ENCODE measurements at places on chromosomes 16 and 17. TPM values are rescaled to one million over a fixed set of nuclear protein-coding genes. Genes with fewer than 3 reads are reported as not detected.

DNA sequence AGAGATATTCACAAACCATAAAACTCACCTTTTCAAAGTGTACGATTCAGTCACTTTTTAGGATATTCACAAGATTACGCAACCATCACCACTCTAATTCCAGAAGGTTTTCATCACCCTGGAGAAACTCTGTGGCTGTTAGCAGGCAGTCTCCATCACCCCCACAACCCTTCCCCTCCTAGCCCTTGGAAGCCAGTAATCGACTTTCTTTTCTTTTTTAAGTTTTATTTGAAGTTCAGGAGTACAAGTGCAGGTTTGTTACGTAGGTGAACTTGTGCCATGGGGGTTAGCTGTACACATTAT lies 363.5 kb downstream of the CPPED1 start:
- peak; percentile 16 for DNase-seq

Gene TNK1
- 0.15 TPM for polyA plus RNA-seq

Gene TP53TG3
- polyA plus RNA-seq, result not detected

- no peak for DNase-seq
Observed at GRCh38 chr17:33096161-33096560, 104.5 kb downstream of the SPACA3 start.

Gene SOCS7
- 5.2 TPM for polyA plus RNA-seq

- DNase-seq, result no peak
Observed at GRCh38 chr17:79802736-79803420, 6.0 kb upstream of the CBX8 start.

GRCh38 chr17:12624211-12624610 lies 41.5 kb upstream of the MYOCD start:
- peak; percentile 43 for DNase-seq

Gene TRPV3
- polyA plus RNA-seq, result 0.50 TPM

DNA sequence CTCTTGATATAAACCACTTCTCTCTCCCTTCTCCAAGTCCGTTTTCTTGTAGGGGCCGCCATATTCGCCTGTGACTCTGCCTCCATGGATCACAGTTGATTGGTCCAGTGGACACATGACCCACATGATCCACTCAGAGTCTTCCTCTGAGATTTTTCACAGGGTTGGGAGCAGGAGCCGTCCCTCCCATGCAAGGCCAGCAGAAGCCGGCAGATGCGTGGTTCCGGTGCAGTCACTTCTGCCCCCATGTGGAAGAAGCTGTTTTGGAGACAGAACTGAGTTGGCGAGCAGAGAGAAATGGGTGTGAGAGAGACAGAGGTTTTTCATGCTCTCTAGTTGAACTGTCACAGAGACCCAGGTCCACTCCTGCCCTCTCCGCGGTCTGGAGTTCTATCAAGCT lies 83.3 kb downstream of the C16orf95 start:
- peak; percentile 51 for DNase-seq

Gene OR3A2
- not detected for polyA plus RNA-seq

Gene COIL
- polyA plus RNA-seq, result 7.3 TPM

DNA sequence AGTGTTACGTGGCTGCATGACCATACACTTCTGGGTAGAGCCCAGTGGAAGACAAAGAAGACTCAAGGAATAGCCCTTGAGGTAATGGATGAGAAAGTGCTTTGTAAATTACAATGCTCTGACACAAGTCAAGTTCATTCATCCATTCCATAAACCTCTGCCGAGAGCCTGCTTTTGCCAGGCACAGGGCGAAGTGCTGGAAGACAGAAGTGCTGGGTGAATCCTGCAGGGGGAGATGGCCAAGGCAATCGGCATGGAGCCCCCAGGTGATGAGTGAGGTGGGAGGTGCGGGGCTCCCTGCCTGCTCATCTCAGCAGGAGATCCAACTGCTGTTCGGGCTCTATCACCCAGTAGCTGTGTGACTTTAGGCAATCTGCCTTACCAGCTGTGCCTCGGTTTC lies 2.8 kb upstream of the SOCS3 start:
- DNase-seq, result no peak

- no peak for DNase-seq
Observed at GRCh38 chr17:17114592-17115225, 72.5 kb downstream of the MPRIP start.

DNA sequence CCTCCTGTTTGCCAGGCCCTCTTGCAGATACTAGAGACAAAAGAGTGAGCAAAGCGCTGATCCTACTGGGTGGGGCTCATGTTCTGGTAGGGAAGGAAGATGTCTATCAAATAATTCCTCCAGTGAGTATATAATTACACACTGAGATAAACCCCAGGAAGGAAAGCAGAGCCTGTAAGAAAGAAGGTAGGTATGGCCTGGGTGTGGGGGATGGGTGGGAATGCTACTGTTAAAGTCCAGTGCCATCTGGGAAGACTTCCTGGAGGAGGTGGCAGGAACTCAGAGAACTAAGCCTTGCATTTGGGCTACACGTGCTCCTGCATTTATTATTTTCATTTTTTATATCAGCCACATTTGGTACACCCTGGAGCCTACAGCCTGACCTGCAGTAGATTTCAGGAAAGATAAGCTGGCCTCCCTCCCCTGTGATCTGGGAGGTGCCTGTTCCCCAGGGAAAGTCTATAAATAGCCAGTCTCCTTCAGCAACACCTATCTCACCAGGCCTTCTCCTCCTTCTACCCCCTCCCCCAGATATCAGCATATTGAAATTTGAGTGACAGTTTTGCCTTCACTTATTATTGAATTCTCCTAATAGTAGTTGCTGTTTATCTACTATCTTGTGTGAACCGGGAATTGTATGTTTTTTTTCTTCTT lies 11.5 kb downstream of the ATP2C2 start:
- no peak for DNase-seq

Gene LGALS9
- polyA plus RNA-seq, result 2.0 TPM

Gene TPSB2
- not detected for polyA plus RNA-seq

DNA sequence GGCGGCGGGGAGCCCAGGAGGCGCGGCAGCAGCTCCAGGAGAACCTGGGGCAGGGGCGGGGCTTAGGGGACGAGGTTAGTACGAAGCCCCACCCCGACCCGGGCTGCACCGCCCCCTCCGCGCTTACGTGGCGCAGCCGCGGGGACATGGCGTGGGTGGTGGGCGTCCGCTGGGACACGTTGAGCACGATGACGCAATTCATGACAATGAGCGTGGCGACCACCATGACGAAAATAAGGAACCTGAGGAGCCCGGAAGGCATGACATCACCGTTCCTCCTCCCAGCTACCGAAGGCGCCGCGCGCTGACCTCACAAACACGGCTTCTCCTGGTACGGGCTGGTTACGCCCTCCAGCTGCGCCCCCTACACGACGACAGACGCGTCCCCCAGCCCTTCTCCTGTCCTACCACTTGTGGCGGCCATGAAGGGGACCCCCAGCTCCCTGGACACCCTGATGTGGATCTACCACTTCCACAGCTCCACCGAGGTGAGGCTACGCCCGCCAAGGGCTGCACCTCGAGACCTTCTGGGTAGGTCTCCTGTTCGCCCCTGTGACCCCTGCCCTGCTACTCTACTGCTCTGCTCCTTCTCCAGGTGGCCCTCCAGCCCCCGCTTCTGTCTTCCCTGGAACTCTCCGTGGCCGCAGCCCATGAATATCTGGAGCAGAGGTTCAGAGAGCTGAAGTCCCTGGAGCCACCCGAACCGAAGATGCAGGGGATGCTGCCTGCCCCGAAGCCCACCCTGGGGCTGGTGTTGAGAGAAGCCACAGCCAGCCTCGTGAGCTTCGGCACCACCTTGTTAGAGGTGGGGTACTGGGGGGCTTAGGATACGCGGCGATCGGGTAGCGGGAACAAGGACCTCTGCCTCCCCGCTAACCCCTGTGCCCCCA lies at the start of gene C17orf107:
C17orf107 (plus strand) TSS at position 196 of the 890 bp plus-strand sequence; CDS start at position 423, 227 bp downstream.
- peak; percentile 72 for DNase-seq

GRCh38 chr17:2212400-2212981 lies 91.1 kb downstream of the SMG6 start:
- peak; percentile 83 for DNase-seq

DNA sequence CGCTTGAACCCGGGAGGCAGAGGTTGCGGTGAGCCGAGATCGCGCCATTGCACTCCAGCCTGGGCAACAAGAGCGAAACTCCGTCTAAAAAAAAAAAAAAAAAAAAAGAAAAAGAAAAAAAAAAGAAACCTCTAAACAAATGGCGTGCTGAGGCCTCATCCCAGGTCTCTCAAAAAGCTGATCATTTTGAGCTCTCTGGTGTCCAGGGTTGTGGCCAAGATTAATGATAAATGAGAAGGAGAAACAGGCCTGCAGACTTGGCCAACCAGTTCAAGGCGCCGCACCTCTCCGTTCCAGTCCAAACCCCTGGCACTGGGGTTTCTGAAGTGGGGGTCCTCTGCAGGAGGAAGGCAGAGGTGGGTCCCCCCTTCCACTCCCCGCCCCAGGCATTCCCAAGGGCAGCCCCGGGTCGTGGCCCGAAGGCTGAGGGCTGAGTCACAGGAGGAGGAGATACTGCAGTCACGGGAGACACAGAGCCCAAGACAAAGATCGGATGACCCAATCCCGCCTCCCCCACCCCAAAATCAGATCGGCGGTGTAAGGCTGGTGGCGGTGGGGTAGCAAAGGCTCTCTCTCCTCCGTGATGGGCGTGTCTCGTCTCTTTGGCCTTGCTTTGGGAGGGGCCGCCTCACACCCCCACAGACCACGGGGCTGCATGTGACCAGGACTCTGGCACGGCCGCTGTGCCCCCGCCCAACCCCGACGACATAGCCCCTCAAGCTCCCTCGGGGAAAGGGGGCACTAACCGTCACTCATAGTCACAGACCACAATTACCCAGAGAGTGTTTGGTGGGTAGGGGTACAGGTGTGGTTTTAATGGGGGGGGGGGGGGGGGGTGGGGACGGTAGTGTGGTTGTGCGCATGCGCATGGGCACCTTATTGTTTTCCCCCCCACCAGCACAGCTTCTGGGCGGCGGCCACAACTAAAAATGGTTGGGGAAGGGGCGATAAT lies 1.1 kb downstream of the VAT1 start:
- peak; percentile 58 for DNase-seq

- DNase-seq, result peak; percentile 33
Observed at GRCh38 chr16:546909-547770, 13.1 kb upstream of the PRR35 start.

DNA sequence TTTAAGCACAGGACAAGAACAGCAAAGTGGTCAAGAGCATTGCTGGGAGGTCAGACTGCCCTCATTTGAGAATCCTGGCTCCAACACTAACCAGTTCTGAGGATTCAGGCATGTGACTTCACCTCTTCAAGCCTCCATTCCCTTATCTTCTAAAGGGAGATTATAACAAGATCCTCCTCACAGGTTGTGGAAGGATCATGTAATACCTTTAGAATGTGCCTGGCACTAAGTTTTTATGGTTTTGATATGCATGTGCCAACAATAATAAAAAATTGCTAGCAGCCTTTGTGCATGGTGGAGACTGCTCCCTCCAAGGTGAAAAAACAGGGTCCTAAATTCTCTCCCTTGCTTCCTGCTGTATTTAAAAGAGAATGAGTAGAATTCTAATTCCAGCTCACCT lies 36.0 kb upstream of the ADAMTS18 start:
- no peak for DNase-seq

Data from fibroblast of lung (primary cell).